ENCODE measurements at places on chromosomes 7 and 10.

GRCh38 chr10:23610626-23611307 is 171.9 kb downstream of the OTUD1 start:
- no peak for DNase-seq

DNA sequence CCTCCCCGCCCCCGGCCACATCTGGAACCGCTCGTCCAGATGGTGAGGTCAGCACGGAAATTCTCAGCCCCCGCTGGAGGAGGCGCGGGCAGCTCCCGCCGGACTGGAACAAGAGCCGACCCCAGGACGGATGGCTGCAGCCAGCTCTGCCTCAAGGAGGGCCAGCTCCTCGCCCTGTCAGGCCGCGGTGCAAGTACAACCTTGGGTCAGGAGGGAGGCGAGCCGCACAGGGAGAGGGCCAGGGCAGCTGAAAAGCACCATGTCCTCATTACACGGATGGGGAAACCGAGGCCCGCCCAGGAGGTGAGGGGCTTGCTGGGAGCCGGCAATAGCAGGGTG is 3.8 kb upstream of the GRIFIN start:
- DNase-seq = no peak

DNA sequence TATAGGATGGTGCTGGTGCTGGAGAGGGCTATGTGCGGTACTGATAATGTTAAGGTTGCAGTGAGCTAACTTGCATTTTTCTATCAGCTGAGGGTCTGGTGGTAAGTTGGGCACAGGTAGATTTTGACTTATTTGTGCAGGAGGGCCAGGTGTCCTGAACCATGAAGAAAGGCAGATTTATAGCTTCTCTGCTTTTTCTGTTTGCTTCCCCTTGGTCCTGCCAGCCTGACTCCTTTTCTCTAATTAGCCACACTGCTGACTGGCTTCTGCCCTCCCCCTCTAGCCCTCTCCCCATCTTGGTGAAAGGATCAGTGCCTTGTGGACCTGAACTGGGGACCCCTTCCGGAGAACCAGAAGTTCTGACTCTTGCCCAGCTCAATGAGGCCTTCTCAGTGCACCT is 40.8 kb upstream of the STEAP4 start:
- DNase-seq = no peak

DNA sequence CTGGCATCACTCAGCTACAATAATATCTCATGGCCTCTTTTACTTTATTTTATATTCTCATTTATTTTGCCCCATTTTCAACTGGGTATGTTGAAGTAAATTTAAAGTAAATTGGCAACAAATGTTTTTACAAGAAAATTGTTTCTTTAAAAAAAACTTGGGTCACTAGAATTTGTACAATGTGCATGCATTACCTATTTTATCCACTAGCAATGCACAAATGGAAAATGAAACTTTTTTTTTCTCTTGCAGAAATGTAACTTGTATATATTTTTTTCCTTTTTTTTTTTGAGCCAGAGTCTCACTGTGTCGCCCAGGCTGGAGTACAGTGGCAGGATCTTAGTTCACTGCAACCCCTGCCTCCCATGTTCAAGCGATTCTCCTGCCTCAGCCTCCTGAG is 10.3 kb upstream of the H2AZ2 start:
- no peak for DNase-seq

DNA sequence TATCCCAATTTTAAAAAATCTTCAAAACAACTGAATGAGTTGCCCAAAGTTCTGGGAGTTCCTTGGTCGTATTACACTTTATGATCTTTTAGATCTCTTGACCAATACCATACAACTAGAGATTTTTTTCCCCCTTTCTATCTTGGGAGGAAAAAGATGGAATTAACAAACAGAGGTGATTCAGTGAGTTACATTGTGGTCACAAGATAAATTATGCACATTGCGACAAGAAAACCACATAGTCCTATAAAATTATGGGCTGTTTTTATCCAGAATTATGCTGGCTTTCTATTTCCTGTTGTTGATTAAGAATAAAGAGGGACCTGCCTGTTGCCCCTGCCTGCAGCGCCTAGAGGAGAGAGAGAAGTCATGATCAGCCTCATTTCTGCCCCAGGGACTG is 8.2 kb upstream of the SGPL1 start:
- no peak for DNase-seq

DNA sequence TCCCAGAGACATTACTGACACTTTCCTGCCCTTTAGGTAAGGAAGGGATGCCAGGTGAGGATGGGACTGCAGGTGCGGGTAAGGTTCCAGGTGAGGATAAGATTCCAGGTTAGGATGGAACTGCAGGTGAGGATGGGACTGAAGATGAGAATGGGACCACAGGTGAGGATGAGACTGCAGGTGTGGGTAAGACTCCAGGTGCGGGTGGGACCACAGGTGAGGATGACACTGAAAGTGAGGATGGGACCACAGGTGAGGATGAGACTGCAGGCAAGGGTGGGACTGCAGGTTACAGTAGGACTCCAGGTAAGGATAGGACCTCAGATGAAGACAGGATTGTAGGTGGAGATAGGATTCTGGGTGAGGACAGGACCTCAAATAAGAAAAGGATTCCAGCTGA is 322.3 kb downstream of the WDR37 start:
- no peak for DNase-seq

Data from suppressor macrophage treated with lipopolysaccharide for 1 hour (primary cell).